PC-3 (cell line): ENCODE measurements at places on chromosomes 3 and 15. TPM values are rescaled to one million over a fixed set of nuclear protein-coding genes. Genes with fewer than 3 reads are reported as not detected.

DNA sequence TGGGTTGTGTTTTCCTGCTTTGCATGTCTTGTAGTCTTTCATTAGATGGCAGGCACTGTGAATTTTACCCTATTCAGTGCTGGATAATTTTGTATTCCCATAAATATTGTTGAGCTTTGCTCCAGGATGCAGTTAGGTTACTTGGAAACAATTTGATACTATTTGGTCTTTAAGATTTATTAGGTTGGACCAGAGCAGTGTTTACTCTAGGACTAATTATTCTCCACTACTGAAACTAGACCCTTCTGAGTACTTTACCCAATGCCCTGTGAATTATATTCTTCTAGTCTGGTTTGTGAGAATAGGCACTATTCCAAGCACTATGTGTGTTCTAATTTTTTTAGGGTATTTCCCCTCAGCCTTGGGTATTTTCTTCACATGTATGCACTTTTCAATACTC, 37.8 kb upstream of the TASOR start:
- H3K4me3 ChIP-seq, result no peak overlapping the region
- H3K27ac ChIP-seq, result no peak overlapping the region
- no peak for DNase-seq
- no peaks in the 10 kb centered on the region for H3K36me3 ChIP-seq
- H3K27me3 ChIP-seq, result no peaks in the 10 kb centered on the region

GRCh38 chr15:97966246-97966645, 5.7 kb downstream of the ARRDC4 start:
- H3K4me3 ChIP-seq, result no peak overlapping the region
- peaks cover 24% of the 10 kb centered on the region for H3K36me3 ChIP-seq
- DNase-seq, result no peak
- peaks cover 19% of the 10 kb centered on the region for H3K4me1 ChIP-seq

GRCh38 chr3:14329116-14329830, 73.1 kb upstream of the SLC6A6 start:
- peak; percentile 62 for DNase-seq
- no peak overlapping the region for H3K27ac ChIP-seq
- no peak overlapping the region for H3K4me3 ChIP-seq
- no peaks in the 10 kb centered on the region for H3K27me3 ChIP-seq

DNA sequence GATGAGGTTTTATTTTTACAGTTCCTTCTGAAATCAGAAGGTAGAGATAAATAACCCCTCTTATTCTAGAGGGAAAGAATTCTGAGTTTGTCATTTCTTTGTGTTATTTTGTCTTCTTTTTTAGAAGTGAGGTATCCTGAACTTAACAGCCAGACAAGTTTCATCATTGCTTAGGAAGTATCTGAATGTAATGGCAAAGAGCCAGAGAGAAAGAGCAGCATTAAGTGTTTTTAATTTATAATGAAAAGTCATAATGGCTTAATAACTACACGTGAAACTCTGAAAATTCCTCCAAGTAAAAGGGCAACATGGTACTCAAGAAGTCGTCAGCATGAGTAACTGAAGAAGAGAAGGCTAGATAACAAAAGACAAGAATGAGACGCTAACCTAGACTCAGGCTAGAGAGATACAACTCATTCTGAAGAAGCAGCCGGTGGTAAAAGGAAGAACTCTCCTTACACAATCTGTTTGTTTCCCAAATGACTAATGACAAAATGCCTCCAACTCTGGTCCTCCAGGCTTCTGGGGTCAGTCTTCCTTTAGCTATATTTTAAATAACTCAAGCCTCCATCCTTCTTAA, 116.2 kb upstream of the NECTIN3 start:
- H3K4me1 ChIP-seq, result no peaks in the 10 kb centered on the region
- H3K36me3 ChIP-seq, result no peaks in the 10 kb centered on the region
- peak; percentile 21 for DNase-seq
- H3K4me3 ChIP-seq, result no peak overlapping the region
- no peaks in the 10 kb centered on the region for H3K27me3 ChIP-seq
- no peak overlapping the region for H3K27ac ChIP-seq

GRCh38 chr15:24645627-24646026, 29.9 kb upstream of the NPAP1 start:
- DNase-seq, result no peak
- H3K4me1 ChIP-seq, result no peaks in the 10 kb centered on the region
- no peaks in the 10 kb centered on the region for H3K27me3 ChIP-seq
- no peak overlapping the region for H3K27ac ChIP-seq
- H3K36me3 ChIP-seq, result no peaks in the 10 kb centered on the region

PEAK1 gene
- 13.8 and 16.7 TPM in 2 replicates for total RNA-seq

DNA sequence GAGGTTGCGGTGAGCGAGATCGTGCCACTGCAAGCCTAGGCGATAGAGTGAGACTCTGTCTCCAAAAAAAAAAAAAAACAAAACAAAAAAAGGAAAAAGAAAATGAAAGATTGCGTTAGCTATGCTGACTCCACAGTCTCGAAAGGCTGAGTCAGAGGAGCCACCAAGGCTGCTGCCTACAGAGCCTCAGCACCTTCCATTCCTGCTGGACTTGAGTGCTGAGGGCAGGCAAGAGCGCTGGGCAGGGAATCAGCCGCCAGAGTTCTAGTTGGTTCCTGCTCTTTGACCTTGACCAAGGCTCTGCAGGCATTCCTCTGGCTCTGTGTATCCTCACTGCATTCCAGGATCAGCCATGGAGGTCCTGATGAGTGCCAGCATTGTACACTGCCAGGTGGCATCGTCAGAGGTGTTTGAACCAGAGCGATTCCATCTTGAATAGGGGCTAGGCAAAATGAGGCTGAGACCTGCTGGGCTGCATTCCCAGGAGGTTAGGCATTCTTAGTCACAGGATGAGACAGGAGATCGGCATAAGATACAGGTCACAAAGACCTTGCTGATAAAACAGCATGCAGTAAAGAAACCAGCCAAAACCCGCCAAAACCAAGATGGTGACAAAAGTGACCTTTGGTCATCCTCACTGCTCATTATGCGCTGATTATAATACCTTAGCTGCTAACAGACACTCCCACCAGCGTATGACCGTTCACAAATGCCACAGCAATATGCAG, 5.9 kb downstream of the MESP2 start:
- peaks cover 73% of the 10 kb centered on the region for H3K4me1 ChIP-seq
- H3K4me3 ChIP-seq, result no peak overlapping the region
